Fibroblast of skin of left quadriceps (primary cell): ENCODE measurements at places on chromosomes 4 and X.

DNA sequence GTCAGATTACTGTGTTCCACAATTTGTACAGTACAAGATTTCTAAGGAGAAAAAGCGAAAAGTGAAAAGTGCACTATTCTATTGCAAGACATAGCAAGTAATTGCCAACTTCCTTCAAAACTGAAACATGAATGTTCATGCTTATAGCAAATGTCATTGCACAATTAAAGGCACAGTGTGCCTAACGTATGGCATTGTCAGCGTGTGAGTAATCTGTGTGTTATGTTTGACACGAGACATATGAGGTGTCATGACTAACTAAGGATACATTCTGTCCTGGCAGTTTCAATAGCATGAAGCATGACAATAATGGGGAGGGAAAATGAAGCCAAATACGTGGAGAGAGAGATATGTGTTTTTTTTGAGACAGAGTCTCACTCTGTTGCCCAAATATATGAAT lies 33.6 kb upstream of the TBC1D9 start:
- no peak for DNase-seq

DNA sequence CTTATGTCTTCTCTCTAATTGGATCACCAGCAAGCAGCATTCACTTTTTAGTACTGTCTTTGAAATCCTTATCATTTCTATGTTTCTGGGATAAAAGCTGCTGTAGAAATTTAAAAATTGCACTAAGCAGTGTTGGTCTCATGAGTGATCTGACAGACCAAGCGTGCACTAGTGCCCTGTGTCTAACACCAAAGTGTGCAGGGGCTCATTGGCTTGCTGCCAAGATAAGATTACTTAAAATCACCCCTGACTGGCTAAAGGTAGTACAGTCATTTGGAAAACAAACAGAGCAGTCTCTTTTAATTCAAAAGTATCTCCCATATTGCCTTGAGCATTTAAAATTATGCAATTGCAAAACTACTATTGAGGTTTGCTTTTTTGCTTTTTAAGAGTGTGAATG lies 304.6 kb downstream of the ARAP2 start:
- no peak for DNase-seq

DNA sequence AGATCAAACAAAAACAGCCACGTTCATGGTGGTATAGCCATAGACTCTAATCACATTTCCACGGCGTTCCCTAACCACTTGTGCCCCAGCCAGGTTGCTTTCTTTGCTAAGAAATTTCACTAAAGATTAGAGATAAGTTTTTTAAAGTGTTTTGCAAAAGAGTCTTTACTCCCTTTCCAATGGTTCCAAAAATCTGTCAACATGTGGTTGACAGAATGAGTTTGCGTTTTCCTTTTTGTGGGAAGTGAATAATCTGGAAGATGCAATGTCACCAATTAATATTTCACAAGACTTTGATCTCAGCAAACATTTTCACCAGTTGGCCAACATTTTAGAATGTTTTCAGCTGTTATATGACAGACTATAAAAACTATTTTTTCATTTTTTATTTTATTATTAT lies 35.3 kb downstream of the CXCL1 start:
- peak; percentile 89 for DNase-seq

DNA sequence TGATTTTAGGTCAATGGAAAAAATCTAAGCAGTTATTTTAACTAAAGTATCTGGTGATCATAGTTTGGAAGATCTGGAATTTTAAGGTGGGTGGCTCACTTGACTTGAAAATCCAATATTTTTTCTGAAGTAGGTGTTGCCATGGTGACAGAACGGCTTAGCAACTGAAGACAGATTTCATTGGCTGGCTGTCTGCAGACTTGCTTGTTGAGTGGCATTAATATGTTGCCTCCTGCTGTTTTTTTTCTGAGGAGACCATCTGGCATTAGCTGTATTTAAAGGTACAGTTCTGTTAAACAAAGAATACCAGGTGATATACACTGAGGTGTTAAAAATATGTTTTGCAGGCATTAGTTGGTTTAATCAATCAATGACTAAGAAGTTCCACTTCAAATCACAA lies 19.8 kb downstream of the CPE start:
- no peak for DNase-seq

- no peak for DNase-seq
These were observed 14.0 kb downstream of the SORCS2 start for GRCh38 chr4:7206385-7206784.

- no peak for DNase-seq
These were observed 242.3 kb upstream of the NOCT start for GRCh38 chr4:138773321-138773720.

GRCh38 chr4:170801771-170802170 lies 712.0 kb upstream of the AADAT start:
- no peak for DNase-seq

DNA sequence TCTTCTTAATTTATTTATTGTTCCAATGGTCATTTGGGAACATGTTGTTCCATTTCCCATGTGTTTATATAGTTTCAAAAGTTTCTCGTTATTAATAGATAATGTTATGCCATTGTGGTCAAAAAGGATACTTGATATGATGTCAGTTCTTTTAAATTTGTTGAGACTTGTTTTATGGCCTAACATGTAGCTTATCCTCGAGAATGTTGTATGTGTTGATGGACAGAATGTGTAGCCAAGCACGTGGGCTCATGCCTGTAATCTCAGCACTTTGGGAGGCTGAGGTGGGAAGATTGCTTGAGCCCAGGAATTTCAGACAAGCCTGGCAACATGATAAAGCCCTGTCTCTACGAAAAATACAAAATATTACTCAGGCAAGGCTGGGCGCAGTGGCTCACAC lies 168.5 kb upstream of the USP38 start:
- no peak for DNase-seq

GRCh38 chrX:104112326-104112951 lies at the start of gene ZCCHC18:
Gene ZCCHC18, plus strand, starts transcription at chrX:104112523. Its CDS starts 1,589 bp downstream, at chrX:104114112.
- no peak for DNase-seq

GRCh38 chrX:2848871-2849301 lies 20.2 kb downstream of the GYG2 start:
- DNase-seq: peak; percentile 49
